Frontal cortex (tissue), 4 donors: ENCODE measurements at places on chromosomes 13 and 19.

DNA sequence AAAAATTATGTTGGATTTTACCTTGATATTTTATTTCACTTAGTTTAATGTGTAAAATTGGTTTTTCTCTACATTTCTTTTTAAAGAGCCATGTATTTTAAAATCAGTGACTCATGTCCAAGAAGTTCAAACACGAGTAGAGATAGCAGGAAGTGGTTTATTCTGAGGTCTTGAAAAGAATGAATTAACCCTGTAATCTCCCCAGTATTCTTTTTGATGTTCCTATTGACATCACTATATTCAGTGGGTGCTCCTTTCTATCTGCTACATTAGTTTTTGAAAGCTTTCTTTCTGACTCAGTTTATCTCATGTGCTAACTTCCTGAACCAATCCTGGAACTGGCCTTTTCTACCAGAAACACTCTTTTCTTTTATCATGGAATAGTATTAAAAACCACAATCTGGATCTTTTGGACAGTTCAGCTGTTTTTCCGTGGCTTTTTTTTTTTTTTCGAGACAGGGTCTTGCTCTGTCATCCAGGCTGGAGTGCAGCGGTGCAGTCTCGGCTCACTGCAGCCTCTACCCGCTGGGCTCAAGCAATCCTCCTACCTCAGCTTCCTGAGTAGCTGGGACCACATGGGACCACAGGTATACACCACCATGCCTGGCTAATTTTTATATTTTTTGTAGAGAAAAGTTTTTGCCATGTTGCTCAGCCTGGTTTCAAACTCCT lies 114.9 kb downstream of the PCCA start:
- no peak for DNase-seq

DNA sequence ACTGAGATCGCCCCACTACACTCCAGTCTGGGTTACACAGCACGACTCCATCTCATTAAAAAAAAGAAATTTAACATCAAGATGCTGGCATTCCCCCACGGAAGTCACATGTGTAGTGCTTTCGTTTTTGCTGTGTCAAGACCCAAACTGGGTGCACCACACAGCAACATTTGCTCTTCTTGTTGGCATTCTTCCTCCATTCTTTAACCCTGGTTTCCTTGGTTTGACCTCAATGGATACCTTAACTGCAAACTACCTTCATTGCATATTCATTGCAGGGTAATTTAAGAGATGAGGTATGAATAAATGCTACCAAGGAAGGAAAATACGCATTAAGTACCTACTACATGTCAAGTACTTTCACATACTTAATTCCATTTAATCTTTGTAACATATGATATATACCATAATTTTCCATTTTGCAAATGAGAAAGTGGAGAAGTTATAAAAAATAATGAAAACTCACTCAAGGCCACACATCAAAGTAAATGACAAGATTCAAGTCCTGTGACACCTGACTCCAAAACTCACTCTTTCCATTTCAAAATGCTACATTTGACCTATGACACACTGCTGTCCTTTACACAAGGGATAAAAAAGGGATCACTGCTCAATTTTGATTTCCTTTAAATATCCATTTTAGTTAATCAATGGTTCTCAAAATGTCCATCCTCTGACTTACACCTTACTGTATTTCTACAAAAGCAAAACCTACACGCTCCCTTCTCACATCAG lies 59.2 kb downstream of the STK24 start:
- DNase-seq: no peak

DNA sequence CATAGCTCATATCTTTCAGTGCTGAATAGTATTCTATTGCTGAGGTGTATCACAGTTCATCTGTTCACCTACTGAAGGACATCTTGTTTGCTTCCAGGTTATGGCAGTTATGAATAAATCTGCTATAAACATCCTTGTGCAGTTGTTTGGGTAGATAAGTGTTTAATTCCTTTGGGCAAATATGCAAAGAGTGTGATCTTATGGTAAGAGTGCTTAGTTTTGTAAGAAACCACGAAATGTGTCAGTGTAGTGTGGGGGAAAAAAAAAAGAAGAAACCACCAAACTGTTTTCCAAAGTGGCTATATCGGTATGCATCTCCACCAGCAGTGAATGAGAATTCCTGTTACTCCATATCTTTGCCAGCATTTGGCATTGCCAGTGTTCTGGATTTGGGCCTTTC lies 93.3 kb downstream of the PIBF1 start:
- no peak for DNase-seq

- no peak for DNase-seq
Observed at GRCh38 chr19:6481541-6482342, at the start of gene DENND1C. Gene DENND1C, minus strand, starts transcription at chr19:6481787. Its CDS starts 92 bp downstream, at chr19:6481695.

- no peak for DNase-seq
Observed at GRCh38 chr13:32923725-32924124, 92.5 kb upstream of the KL start.

DNA sequence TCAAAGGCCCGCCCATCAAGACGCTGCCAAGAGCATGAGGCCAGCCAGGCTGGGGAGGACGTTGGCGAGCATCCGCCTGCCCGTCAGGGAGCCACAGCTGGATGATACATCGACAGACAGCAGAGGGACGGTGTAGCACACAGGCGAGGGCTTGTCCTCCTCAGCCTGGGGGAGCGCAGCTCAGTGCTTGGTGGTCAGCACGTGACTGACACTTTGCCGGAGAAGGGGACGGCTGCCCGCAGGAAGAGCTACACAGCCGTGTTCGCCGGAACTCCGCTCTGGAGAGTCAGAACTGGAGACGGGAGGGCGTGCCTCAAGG lies 34.1 kb downstream of the CSNK1G2 start:
- DNase-seq: peak; percentile 45

DNA sequence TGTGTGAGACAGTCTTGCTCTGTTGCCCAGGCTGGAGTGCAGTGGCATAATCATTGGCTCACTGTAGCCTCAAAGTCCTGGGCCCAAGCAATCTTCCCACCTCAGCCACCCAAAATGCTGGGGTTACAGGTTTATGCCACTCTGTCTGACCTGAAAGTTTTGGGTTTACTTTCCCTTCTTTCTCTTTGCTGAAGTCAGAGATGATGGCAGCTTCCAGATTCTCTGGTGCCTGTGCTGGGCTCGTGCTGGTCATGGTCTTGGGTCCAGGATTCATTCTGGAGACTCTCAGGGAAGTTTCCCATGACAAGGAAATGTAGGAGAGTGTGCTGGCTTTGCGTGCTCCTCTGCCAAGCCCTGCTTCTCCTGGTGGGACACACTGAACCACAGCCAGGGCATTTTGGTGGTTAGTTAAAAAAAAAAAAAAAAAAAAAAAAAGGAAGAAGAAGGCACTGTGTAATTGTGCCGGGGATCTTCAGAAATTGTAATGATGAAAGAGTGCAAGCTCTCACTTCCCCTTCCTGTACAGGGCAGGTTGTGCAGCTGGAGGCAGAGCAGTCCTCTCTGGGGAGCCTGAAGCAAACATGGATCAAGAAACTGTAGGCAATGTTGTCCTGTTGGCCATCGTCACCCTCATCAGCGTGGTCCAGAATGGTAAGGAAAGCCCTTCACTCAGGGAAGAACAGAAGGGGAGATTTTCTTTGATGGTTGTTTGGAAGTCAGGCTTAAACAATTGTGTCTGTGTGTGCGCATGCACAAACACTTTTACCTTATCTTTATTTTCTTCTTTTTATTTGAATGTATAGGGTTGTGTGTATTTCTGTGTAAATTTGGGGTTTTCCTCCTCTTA lies at the start of gene ALOX5AP:
TSS of gene ALOX5AP (plus strand) at position 519 of the 847 bp plus-strand sequence. CDS start at position 582, 63 bp downstream.
- DNase-seq: no peak

- DNase-seq: peak; percentile 72
Observed at GRCh38 chr19:41951686-41952172, 7.4 kb downstream of the RABAC1 start.

- no peak for DNase-seq
Observed at GRCh38 chr13:83452292-83452950, 429.9 kb downstream of the SLITRK1 start.

- no peak for DNase-seq
Observed at GRCh38 chr13:61685682-61686012, 270.0 kb upstream of the PCDH20 start.

DNA sequence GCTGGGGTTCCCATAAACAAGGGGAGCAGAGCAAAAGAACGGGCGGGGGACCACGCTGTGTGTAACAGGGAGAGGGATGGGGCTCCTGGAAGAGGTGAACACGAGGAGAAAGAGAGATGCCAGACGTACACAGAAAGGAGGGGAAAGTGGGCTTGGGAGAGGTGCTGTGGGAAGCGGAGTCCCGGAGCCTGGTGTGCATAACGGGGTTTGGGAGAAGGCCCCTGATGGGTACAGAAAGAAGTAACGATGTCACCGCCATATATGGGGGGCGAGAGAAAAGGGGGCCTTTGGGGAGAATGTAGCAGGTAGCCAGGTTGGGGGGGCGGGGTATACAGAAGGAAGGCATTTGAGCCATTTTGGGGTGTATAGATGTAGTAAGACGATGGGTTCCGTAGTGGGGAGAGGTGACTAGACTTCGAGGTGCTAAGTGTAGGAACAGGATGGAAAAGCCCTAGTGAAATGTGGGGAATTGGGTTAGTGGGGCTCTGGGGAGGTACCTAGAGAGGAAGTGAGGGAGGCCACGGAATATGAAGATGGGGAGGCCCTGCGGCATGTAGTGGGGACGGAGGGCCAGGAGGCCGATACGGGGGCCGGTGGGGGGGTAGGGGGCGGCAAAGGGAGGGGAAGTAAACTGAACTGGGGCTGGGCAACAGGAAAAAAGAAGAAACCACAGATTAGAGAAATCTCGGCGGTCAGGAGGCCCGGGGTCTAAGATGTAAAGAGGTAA lies 787 bp downstream of the ZNF580 start:
- no peak for DNase-seq

DNA sequence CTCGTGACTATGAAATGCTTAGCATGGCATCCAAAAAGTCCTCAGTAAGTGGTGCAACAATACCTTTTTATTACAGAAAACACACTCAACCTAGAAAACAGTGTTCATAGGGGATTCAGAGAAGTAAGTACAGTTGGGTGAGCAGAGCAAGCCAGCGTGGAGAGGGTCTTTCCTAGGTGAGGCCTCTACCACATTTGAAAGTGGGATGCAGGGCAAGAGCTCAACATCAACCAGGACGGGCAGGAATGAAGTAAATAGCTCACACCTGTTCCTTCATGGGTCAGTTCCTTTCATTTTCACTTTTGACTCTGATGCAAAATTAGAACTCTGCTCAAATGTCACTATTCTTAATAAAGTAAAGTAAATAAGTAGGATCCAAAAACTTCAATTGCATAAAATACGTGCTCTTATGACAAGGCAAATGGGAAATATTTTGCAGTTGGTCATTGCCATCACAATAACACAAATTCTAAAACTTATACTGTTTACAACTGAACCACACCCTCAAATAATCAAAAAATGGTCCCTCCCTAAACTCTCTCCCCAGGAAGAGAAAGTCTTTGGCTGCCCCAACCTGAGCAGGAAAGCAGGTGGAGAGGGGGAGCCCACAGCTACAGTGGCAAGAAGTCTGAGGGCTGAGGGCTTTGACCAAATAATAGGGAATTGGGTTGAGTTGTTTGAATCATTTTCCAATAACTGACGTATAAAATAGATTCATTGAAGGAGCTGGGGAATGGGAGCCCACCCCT lies 20.2 kb downstream of the CHAMP1 start:
- DNase-seq: no peak

DNA sequence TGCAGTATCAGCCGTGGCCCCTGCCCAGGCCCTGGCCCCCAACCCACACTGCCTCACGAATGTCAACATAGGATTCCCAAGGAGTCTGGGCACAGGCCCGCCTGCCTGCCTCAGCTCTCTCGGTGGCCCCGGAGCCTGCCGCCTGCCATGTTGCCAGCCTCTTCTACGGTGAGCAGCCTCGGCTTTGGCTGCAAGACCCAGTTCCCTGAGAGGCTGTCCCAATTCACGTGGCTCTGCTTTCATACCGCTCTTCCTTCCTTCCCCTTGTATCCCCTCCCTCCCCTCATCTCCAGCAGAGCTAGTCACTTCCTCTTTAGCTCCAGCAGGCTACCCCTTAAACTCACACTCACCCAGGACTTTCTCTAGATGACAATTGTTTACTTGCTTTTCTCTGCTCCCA lies 42.7 kb downstream of the SERP2 start:
- DNase-seq: no peak

DNA sequence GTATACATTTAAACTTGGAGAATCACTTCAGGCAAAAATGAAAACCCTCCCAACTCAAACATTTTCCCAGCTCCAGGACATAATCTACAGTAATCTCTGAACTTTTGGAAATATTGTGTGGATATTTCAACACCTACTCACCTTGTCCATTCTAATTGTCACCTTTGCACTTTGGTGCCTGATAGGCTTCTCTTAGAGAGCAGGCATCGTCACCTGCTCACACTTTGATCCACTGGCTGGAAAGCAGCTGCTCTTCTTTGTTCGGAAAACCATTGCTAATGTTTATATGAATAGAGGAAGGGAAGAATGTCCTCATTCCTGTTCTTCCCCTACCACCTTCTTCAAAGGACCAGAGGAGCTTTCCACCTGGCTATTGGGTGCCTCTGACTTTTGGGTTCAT lies 411.2 kb downstream of the FGF9 start:
- no peak for DNase-seq

DNA sequence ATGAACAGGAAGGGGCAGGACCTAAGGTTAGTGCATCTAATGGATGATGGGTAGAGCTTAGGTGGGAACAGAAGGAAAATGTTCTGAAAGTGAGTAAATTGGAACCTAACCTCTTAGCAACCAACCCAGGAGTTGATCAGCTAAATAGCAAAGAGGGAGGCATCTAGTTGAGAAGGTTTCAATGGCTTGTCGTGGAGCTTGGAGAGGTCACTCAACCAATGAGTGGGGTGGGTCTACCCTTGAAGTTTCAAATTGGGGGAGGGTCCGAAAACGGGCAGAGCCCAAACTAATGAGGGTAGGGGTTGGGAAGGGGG lies 5.7 kb upstream of the SHKBP1 start:
- no peak for DNase-seq

DNA sequence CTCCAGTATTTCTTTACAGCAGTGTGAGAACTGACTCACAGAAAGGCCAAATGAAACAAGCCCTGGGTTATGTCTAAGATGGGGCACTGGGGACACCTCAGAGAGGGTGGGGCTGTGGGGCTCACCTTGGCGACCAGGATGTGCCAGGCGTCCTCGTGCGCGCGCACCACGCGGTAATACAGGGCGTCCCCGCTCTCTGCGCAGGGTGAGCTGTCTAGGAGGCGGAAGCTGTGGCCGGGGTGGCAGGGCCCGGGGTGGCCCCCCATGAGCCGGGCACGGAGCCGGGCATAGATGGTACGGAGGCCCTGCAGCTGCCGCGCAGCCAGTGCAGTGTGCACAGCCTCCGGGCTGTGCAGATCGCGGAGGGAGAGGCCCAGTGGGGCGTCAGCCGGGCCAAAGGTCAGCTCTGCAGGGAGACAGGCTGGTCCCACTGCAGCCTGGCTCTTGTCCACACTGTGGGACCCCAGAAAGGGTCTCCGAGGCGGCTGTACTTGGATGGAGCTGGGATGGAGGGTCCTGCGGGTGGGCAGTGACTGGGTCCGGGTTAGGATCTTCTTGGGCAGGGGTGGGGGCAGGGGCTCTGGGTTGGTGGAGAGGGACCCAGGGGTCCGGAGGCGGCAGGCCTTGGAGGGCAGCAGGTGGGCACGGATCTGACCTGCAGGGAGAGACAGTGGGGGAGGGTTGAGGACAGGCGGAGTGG lies 3.4 kb downstream of the PEAK3 start:
- DNase-seq: no peak

- DNase-seq: no peak
Observed at GRCh38 chr13:90171649-90172048, 1175.8 kb upstream of the MIR17HG start.
